Left ventricle myocardium inferior (tissue), 1 donor: ENCODE measurements at places on chromosomes 7 and 10. TPM values are rescaled to one million over a fixed set of nuclear protein-coding genes. Genes with fewer than 3 reads are reported as not detected.

- H3K36me3 ChIP-seq: peaks cover 12% of the 10 kb centered on the region
- H3K4me3 ChIP-seq: no peak overlapping the region
- H3K27me3 ChIP-seq: no peaks in the 10 kb centered on the region
- no peak for DNase-seq
- H3K4me1 ChIP-seq: no peaks in the 10 kb centered on the region
- H3K27ac ChIP-seq: no peak overlapping the region
These were observed 15.1 kb upstream of the LIMK1 start for GRCh38 chr7:74068378-74069085.

DNA sequence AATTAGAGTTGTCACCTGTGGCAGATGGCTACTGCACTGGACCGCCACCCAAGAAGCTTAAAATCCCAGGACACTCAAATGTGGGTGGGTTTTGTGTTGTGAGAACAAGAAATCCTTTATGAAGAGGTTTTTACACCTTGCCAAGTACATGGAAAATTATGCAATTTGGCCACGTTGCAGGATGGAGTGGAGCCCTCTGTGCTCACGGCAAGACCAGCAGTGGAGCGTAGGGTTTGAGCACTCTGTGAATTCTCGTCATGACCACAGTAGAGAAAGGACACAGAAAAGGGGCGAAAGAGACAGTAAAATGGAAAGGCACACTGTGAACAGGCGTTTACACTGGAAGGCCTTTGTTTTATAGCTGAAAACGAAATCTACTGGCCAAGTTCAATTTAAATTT is 222.6 kb downstream of the ADARB2 start:
- H3K36me3 ChIP-seq: no peaks in the 10 kb centered on the region
- H3K4me1 ChIP-seq: no peaks in the 10 kb centered on the region
- no peak for DNase-seq
- H3K4me3 ChIP-seq: no peak overlapping the region
- H3K27ac ChIP-seq: no peak overlapping the region
- H3K27me3 ChIP-seq: peaks cover 35% of the 10 kb centered on the region

The DDC gene
- total RNA-seq: not detected

DNA sequence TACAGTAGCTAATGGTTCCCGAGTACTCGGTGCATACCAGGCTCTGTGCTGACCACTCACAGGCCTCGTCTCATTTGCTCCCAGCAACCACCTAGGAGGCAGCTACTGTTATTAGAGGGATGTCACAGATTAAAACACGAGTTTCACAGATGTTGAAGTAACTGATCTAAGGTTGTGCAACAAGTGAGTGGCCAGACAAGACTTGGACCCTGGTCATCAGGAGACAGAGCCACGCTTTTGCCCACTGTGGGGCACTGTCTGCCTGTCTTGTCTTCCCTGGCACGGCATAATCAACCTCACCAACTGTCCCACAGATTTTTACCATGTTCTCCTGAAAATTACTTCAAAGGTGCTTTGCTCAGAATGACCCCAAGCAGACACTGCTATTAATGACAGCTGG is 111.6 kb upstream of the HABP2 start:
- H3K27me3 ChIP-seq: peaks cover 38% of the 10 kb centered on the region
- no peaks in the 10 kb centered on the region for H3K36me3 ChIP-seq
- DNase-seq: no peak
- H3K4me1 ChIP-seq: no peaks in the 10 kb centered on the region
- no peak overlapping the region for H3K27ac ChIP-seq
- H3K4me3 ChIP-seq: no peak overlapping the region

The LLCFC1 gene
- total RNA-seq: not detected

DNA sequence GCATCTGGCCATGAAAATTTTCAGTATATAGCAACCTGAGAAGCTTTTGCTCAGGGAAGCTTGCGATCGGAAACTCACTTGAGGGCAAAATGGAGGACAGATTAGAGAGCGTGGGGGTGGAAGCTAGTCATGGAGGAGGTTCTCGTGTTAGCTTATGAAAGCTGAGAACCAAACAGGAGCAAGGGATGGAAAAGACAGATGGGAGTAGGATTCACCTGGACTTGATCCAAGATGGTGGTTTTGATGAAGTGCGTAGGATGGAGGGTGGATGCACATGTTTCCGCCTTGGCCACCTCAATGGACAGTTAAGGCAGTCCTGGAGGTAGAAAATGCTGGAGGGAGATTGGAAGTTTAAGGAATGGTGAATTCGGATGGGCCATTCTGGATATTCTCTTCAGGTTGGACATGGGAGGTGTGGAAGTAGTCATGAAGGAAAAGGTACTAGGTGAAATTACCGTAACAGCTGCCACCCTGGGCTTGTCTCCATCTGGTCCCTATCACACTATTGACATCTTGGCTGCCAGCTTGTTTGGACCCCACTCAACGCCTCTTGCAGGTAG is 6.3 kb upstream of the C10orf95 start:
- no peak overlapping the region for H3K4me3 ChIP-seq
- no peak for DNase-seq
- no peaks in the 10 kb centered on the region for H3K36me3 ChIP-seq
- H3K27me3 ChIP-seq: no peaks in the 10 kb centered on the region

The ACHE gene
- 0.49 TPM for total RNA-seq

The MYH16 gene
- total RNA-seq: not detected

DNA sequence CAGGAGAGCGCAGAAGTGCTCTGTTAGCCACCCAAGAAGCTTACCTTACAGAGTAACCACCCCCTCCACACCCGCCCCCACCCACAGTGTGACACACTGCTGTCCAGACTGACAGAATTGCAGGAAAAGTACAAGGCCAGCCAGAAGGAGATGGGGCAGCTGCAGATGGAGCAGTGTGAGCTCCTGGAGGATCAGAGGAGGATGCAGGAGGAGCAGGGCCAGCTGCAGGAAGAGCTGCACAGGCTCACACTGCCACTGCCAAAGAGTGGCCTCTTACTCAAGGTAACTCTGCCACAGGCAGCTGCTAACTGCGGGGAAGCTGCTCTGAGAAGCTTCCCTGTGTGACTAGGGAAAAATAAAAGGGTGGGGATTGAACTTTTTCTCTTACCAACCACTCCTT is 17.6 kb downstream of the CCDC136 start:
- H3K4me3 ChIP-seq: no peak overlapping the region
- no peaks in the 10 kb centered on the region for H3K36me3 ChIP-seq
- peaks cover 13% of the 10 kb centered on the region for H3K4me1 ChIP-seq
- no peak overlapping the region for H3K27ac ChIP-seq
- no peaks in the 10 kb centered on the region for H3K27me3 ChIP-seq

GRCh38 chr7:103487419-103487818 is 41.4 kb upstream of the SLC26A5 start:
- no peak overlapping the region for H3K4me3 ChIP-seq
- no peaks in the 10 kb centered on the region for H3K4me1 ChIP-seq
- H3K27ac ChIP-seq: no peak overlapping the region
- no peak for DNase-seq
- peaks cover 17% of the 10 kb centered on the region for H3K27me3 ChIP-seq
- H3K36me3 ChIP-seq: no peaks in the 10 kb centered on the region

DNA sequence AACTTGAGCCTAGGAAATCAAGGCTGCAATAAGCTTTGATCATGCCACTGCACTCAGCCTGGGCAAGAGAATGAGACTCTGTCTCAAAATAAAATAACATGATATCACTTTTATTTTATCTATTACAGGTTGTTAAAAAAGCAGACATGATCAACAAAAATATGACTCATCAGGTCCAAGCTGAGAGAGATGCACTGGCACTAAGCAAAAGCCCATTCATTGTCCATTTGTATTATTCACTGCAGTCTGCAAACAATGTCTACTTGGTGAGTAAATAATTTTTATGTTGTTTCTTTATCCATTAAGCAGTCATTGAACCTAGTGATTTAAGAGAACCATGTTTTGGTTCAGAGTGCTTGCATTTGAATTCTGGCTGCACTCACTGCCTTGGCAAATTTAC is 3.3 kb downstream of the MASTL start:
- H3K36me3 ChIP-seq: peaks cover 50% of the 10 kb centered on the region
- H3K4me1 ChIP-seq: peaks cover 35% of the 10 kb centered on the region
- DNase-seq: no peak
- H3K27ac ChIP-seq: no peak overlapping the region

The PNLIPRP3 gene
- not detected for total RNA-seq

GRCh38 chr10:125521721-125522680 is 161.0 kb downstream of the TEX36 start:
- no peak overlapping the region for H3K27ac ChIP-seq
- no peaks in the 10 kb centered on the region for H3K4me1 ChIP-seq
- H3K36me3 ChIP-seq: no peaks in the 10 kb centered on the region
- no peak for DNase-seq

The NUTM2E gene
- not detected for total RNA-seq

DNA sequence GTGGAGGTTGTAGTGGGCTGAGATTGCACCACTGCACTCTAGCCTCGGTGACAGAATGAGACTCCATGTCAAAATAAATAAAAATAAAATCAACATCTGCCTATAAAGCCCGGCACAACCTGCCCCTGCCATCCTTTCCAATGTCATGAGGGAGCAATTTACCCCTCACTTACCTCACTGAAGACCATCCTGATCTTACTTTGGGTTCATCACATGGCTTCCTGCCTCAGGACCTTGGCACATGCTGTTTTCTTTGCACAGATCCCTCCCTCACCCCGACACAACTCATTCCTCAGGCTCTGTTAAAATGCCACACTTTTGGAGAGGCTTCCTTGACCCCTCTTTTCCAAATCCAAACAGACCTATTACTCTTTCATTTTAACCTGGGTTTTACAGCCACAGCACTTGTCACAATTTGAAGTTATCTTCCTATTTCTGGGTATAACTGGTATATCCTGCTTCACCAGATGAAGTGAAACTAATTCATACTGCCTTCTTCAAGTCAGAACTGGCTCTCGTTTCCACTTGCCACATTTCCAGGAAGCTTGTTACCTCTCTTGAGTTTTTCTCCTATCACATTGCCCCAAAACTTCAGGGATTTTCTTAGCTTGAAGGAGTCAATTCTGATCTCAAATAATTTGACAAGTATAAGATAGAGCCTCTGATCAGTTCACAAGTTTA is 69.3 kb upstream of the PARD3 start:
- no peaks in the 10 kb centered on the region for H3K36me3 ChIP-seq
- no peaks in the 10 kb centered on the region for H3K27me3 ChIP-seq
- H3K4me3 ChIP-seq: no peak overlapping the region
- no peak for DNase-seq

DNA sequence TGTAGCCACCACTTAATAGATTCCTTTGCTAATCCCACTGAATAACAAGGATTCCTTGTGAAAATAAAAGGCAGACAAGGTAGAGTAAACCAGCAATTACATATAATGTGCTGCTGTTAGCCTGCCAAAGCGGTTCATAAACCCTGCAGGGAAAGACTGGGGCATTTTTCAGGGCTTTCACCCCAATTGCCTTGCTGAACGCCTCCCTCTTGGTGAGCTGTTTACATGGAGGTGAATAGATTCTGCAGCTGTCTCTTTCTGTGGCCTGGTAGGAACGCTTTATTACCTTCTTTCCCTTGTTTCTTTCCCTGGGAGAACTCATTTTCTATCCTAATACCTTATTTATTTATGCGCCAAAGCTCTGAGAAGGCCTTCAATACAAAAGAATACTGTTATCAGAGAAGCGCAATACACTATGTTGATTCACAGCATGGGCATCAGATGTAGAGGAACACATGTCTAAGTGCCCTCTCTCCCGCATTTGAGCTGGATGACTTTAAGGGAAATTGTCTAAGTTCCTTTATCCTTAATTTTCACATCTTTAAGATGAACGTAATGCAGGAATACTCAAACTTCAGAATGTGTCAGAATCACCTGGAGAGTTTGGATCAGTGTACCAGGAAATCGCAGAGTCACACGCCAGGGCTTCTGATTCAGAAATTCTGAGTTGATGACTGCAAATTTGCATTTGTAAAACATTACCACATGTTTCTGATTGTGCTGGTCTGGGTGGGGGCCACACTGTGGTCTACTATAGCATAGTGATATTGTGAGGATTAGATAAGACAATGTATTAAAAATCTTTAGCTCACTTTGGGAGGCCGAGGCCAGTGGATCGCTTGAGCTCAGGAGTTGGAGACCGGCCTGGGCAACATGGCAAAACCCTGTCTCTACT is 1203.8 kb downstream of the SORCS3 start:
- peaks cover 16% of the 10 kb centered on the region for H3K27me3 ChIP-seq
- no peaks in the 10 kb centered on the region for H3K4me1 ChIP-seq
- no peak for DNase-seq

- peaks cover 78% of the 10 kb centered on the region for H3K4me1 ChIP-seq
- H3K27me3 ChIP-seq: no peaks in the 10 kb centered on the region
- H3K4me3 ChIP-seq: no peak overlapping the region
- peaks cover 13% of the 10 kb centered on the region for H3K36me3 ChIP-seq
- no peak for DNase-seq
These were observed 100.0 kb downstream of the RNF216 start for GRCh38 chr7:5681423-5681822.

GRCh38 chr7:46478046-46478445 is 557.0 kb upstream of the IGFBP3 start:
- no peaks in the 10 kb centered on the region for H3K36me3 ChIP-seq
- H3K4me3 ChIP-seq: no peak overlapping the region
- no peaks in the 10 kb centered on the region for H3K27me3 ChIP-seq
- DNase-seq: no peak
- no peaks in the 10 kb centered on the region for H3K4me1 ChIP-seq

- peaks cover 33% of the 10 kb centered on the region for H3K4me1 ChIP-seq
- DNase-seq: no peak
- H3K36me3 ChIP-seq: no peaks in the 10 kb centered on the region
- peaks cover 7% of the 10 kb centered on the region for H3K27me3 ChIP-seq
These were observed 7.7 kb upstream of the SFRP5 start for GRCh38 chr10:97779492-97779891.

DNA sequence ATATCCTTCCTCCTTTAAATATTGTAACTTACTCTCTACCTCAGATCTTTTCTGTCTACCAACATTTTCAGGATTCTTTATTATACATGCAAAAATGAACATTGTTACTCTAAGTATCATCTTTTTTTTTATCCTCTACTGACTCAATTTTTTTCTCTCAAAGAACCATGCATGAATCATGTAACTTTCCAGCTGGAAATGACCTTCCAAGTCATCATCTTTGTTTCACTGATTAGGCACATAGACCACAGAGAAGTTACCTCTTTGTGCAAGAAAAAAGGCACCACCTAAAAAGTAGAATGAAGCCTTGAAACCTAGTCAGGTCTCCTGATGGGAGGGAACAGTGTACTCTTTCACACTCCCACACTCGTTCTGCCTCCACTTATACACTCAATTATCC is 234.9 kb downstream of the HGF start:
- no peaks in the 10 kb centered on the region for H3K27me3 ChIP-seq
- no peak overlapping the region for H3K27ac ChIP-seq
- no peak for DNase-seq
- H3K4me3 ChIP-seq: no peak overlapping the region
- H3K4me1 ChIP-seq: no peaks in the 10 kb centered on the region

GRCh38 chr10:117950408-117950807 is 96.3 kb downstream of the RAB11FIP2 start:
- DNase-seq: no peak
- no peaks in the 10 kb centered on the region for H3K36me3 ChIP-seq
- H3K27me3 ChIP-seq: peaks cover 42% of the 10 kb centered on the region
- H3K27ac ChIP-seq: no peak overlapping the region
- no peak overlapping the region for H3K4me3 ChIP-seq
